ENCODE measurements at places on chromosomes 5 and 9.

- no peak for DNase-seq
Observed at GRCh38 chr5:28234356-28234968, 1196.1 kb upstream of the CDH9 start.

DNA sequence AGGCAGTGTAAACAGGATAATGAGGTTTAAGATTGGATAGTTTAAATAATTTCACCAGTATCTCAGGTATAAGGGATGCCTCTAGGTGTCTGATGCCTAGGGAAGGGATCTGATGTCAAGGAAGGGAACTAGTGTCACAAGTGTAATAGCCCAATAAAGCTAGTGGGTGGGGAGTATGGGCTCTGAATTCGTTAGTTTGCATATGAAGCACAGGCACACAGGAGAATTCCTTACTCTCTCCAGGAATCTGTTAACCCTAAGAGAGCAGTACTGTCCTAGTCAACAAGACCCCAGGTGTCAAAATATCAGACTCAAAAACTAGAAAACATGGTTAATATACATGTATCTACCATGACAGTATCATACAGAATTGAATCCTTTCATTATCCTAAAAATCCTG is 352.5 kb upstream of the CYLC2 start:
- no peak for DNase-seq

- DNase-seq, result no peak
Observed at GRCh38 chr9:89740722-89741121, 135.9 kb downstream of the GADD45G start.

DNA sequence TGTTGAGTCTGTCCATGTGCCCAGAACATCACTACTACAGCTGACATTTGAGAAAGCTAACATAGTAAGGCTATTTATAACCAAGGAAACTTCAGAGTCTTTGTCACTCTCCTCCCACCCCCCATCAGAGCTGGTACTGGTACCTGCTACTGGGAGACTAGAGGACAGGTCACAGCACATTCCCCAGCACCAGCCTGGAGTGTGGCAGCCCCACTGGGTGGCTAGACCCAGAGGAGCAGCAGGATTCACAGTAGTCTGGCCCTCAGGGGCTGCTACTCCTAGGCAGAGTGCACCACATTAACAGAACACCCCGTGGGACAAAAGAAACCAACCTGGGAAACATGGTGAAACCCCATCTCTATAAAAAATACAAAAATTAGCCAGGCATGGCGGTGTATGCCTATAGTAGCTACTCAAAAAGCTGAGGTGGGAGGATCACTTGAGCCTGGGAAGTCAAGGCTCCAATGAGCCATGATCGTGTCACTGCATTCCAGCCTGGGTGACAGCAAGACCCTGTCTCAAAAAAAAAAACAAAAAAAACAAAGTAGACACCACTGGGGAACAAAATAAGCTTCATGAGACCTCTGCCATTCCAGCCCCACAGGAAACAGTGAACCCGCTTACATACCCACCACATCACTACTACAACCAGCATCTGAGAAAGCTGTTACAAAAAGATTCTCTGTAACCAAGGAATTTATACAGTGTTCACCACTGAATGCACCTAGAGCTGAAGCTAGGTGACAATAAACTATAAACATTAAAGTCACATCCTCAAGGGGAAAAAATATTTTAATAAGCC is 26.3 kb upstream of the PTGER4 start:
- no peak for DNase-seq

- no peak for DNase-seq
Observed at GRCh38 chr9:97900738-97901565, 21.3 kb downstream of the TRMO start.

All from stimulated activated CD4-positive, alpha-beta T cell treated with anti-CD3 and anti-CD28 coated beads, Interleukin-15, amount 100 ng/mL, for 1 hour (primary cell).